Tibial nerve (tissue), 4 donors: ENCODE measurements at places on chromosomes 11 and 22.

GRCh38 chr11:60477035-60477445, 15.5 kb upstream of the MS4A12 start:
- no peak for DNase-seq

DNA sequence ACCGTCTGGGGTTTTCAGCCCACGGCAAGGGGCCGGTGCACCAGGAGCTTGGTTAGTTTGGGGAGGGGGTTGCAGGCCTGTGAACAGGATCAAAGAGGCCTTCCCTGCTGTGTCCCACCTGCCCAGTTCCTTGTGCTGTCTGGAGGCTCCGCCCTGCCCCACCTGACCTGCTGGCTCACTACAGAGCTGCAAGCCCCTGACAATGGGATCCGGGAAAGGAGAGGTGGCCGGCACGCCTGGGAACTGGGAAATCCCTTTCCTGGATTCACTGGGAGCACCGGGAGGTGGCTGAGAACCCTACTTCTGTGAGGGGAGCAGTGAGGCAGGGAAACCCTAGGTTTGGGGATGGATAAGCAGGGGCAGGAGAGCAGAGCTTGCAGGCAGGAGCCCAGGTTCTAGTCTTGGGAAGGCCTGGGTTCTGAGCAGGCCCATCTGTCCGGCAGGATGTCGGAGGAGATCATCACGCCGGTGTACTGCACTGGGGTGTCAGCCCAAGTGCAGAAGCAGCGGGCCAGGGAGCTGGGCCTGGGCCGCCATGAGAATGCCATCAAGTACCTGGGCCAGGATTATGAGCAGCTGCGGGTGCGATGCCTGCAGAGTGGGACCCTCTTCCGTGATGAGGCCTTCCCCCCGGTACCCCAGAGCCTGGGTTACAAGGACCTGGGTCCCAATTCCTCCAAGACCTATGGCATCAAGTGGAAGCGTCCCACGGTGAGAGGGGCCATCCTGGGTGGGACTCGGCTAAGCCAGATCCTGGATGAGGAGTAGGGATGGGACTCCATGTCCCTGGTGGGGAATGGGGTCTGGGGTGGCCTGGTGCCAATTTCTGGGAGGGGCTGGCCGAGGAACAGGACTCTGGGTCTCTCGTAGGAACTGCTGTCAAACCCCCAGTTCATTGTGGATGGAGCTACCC, 786 bp downstream of the CAPN1 start:
- no peak for DNase-seq

DNA sequence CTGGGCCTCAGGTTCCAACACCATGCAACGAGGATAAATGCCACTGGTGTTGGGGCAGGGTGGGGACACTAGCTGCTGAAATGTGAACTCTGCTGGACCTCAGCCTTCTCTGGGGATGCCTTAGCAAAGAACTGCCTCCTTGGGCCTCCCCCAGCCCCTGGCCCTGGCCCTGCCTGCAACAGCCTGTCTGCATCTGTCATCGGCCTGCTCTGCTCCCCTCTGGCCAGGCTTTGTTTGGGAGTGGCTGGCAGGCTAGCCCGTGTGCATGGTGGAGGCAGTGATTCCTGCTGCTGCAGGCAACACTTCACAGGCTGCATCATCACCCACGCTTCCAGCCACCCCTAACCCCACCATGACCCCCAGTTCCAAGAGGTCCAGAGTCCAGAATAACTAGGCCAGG, 11.5 kb upstream of the MYOD1 start:
- no peak for DNase-seq

DNA sequence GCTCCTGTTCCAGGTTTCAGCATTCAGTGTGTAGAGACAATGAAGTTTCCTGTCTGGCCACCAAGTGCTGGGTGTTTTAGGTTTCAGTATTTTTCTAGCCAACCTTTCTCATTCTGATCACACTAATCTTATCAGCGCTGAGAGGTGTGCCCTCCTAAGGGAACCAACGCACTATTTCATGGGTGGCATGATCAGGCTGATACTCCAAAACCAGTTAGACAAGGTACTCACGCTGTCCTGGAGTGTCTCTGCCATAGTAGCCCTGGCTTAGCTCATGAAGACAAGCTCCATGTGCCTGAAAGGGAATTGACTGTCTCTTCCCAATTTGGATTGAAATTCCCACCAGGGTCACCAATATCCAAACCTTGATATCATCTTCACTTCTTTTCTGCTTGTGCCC, 8.0 kb upstream of the RAB38 start:
- DNase-seq, result no peak

GRCh38 chr11:115691030-115691429, 186.8 kb upstream of the CADM1 start:
- no peak for DNase-seq

DNA sequence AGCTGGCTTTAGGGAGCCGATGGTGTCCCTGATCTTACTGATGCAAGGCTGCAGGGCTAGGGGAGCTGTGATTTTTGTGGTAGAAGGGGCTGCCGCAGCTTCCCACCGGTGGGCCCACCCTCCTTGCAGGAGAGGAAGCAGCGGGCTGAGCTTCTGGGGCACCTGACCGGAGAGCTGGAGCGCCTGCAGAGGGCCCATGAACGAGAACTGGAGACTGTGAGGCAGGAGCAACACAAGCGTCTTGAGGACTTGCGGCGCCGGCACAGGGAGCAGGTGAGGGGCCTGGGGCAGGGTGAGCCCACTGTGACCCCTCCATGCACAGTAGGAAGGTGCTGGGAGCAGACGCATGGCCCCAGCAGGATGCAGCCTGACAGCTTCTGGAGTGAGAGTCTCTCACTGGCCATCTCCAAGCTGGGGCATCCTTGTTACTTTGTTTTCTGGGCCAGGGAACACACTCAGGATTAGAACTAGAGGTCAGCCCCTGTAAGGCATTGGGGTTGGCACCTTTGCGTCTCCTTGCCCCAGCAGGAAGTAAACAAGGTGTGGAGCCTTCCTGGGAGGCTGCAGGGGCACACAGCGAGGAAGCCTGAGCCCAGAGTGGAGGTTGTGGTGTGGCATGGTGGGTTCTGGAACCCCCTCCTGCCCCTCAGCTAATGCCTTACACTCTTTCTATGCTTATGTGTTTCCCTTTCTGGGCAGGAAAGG, 66.7 kb downstream of the CEP164 start:
- no peak for DNase-seq

- no peak for DNase-seq
Observed at GRCh38 chr11:77332259-77332658, 30.8 kb upstream of the GDPD4 start.

GRCh38 chr11:126355926-126356897, 726 bp downstream of the ST3GAL4 start:
- no peak for DNase-seq

- DNase-seq, result no peak
Observed at GRCh38 chr22:42972649-42973535, 42.1 kb downstream of the PACSIN2 start.
